ENCODE measurements at places on chromosomes 13 and 19.

- no peaks in the 10 kb centered on the region for H3K4me1 ChIP-seq
- H3K27me3 ChIP-seq = no peaks in the 10 kb centered on the region
- peaks cover 10% of the 10 kb centered on the region for H3K36me3 ChIP-seq
- H3K4me3 ChIP-seq = no peak overlapping the region
- DNase-seq = no peak
These were observed 2.6 kb downstream of the KCNJ14 start for GRCh38 chr19:48458016-48458415.

- no peaks in the 10 kb centered on the region for H3K27me3 ChIP-seq
- H3K27ac ChIP-seq = no peak overlapping the region
- no peaks in the 10 kb centered on the region for H3K4me1 ChIP-seq
- H3K36me3 ChIP-seq = no peaks in the 10 kb centered on the region
- no peak for DNase-seq
These were observed 121.7 kb downstream of the SLITRK5 start for GRCh38 chr13:87792878-87793277.

DNA sequence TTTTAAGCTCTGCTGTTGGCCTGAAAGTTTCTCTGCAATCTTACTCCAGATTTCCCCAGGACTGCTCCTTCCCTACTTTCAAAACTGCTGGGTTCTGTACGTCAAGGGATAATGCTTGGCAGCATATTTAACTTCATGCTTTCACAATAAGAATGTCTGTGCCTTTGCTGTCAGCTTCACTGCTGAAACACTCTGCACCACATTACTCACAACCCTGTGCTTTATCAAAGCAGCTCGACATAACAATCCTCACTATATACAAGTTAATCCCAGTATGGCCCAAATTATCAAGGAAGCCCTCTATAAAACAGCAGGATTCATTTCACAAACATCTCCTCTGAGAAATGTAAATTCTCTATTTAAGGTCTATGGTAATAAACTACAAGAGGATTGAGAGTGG lies 17.5 kb downstream of the LATS2 start:
- H3K36me3 ChIP-seq = peaks cover 6% of the 10 kb centered on the region
- H3K27me3 ChIP-seq = no peaks in the 10 kb centered on the region
- no peak for DNase-seq
- peaks cover 20% of the 10 kb centered on the region for H3K4me1 ChIP-seq

- H3K27ac ChIP-seq = peak overlapping the region; percentile 86
- H3K36me3 ChIP-seq = no peaks in the 10 kb centered on the region
- H3K4me1 ChIP-seq = peaks cover 20% of the 10 kb centered on the region
- peak overlapping the region; percentile 84 for H3K4me3 ChIP-seq
- H3K27me3 ChIP-seq = no peaks in the 10 kb centered on the region
These were observed 81.7 kb downstream of the ZNF429 start for GRCh38 chr19:21587117-21587461.

- H3K4me3 ChIP-seq = no peak overlapping the region
- no peaks in the 10 kb centered on the region for H3K4me1 ChIP-seq
- no peaks in the 10 kb centered on the region for H3K36me3 ChIP-seq
- DNase-seq = no peak
- no peak overlapping the region for H3K27ac ChIP-seq
- H3K27me3 ChIP-seq = no peaks in the 10 kb centered on the region
These were observed 261.6 kb downstream of the SLITRK1 start for GRCh38 chr13:83620530-83621220.

DNA sequence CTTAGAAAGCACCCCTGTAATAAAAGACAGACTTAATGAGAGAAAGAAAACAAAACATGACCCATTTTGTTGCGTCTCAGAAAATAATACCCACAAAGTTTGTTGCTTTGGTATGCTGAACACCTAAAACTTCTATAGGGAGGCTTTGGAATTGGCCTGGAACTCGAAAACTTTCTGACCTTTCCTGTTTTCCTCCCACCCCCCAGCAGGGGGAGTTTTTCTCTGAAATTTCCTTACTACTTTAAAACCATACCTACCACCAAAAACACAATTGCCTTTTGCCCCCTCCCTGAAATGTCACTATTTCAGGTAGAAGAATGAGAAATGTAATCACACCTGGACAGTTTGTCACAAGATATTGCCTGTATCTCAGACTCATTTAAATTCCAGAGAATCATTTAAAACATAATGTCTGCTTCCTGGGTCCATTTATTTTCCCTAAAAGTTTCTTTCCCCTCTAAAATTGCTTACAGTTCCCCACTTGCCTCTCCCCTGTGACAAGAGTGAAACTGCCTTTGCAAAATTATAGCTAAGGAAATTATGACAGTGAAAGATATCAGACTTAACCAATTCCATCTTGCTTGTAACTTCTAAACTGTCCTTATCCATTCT lies 2700.2 kb downstream of the PCDH9 start:
- no peaks in the 10 kb centered on the region for H3K36me3 ChIP-seq
- peak; percentile 16 for DNase-seq

- no peak overlapping the region for H3K27ac ChIP-seq
- no peak overlapping the region for H3K4me3 ChIP-seq
- peaks cover 3% of the 10 kb centered on the region for H3K36me3 ChIP-seq
These were observed 37.1 kb downstream of the MLLT1 start for GRCh38 chr19:6242677-6243076.

DNA sequence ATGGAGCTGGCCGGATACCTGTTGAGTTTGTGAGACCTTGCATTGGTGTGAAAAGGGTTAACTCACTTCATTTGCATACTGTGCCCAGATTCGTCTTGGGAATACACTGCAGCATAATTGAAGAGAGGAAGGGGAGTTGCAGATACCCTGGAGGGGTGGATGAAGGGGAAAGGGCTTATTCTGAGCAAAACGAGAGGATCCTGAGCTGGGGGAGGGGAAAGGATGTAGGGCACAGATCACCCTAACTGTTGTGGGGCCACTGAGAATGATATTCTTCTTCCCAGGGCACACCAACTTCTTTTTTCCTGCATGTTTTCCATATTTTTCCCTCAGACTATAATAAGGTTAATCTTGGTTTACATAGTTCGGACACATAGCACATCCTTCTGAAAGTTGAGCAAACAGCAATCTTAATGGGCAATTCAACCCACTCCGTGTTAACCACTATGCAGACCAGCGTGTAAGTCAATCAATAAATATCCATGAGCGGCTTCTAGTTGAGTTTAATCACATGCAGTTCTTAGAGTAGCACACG lies 11.7 kb upstream of the PTPRS start:
- H3K4me1 ChIP-seq = no peaks in the 10 kb centered on the region
- H3K27ac ChIP-seq = no peak overlapping the region
- no peaks in the 10 kb centered on the region for H3K36me3 ChIP-seq
- H3K4me3 ChIP-seq = no peak overlapping the region

DNA sequence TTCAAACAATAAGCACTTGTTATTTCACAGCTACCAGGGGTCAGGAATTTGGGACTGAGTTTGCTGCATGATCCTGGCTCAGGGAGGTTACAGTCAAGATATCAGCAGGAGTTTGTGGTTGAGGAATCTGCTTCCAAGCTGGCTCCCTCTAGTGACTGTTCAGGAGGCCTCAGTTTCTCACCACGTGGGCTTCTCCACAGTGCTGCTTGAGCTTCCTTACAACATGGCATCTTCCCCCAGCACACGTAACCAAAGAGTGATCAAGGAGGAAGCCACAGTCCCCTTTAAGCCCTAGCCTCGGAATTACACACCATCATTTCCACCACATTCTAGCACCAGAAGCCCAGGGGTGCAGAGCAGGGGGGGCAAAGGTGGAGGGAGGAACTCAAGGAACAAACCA lies 28.8 kb downstream of the CELF5 start:
- no peak for DNase-seq
- no peaks in the 10 kb centered on the region for H3K4me1 ChIP-seq
- H3K27me3 ChIP-seq = no peaks in the 10 kb centered on the region
- H3K4me3 ChIP-seq = no peak overlapping the region

GRCh38 chr13:64007339-64007738 lies 2591.7 kb upstream of the PCDH20 start:
- no peak overlapping the region for H3K4me3 ChIP-seq
- no peaks in the 10 kb centered on the region for H3K27me3 ChIP-seq
- no peaks in the 10 kb centered on the region for H3K4me1 ChIP-seq
- H3K36me3 ChIP-seq = no peaks in the 10 kb centered on the region
- no peak for DNase-seq

DNA sequence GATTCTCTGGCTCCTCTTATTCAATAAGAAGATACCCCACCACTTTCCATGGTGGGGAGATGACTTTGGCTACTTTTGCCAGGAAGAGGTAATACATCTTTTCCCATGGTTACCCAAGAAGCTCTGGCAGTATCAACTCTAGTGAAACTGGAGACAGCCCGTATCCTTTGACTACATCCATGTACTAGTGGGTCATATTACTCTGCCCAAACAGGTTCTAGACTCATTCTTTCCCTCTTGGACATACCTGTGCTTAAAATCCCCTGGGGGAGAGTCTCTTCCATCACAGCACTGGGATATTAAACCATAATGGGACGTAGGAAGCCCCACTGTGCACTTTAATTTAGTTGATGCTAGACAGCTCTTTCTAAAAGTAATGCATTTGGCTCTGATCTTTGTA lies 144.7 kb upstream of the KLF12 start:
- no peaks in the 10 kb centered on the region for H3K36me3 ChIP-seq
- no peaks in the 10 kb centered on the region for H3K4me1 ChIP-seq
- H3K27me3 ChIP-seq = no peaks in the 10 kb centered on the region
- DNase-seq = no peak
- no peak overlapping the region for H3K27ac ChIP-seq
- no peak overlapping the region for H3K4me3 ChIP-seq

GRCh38 chr13:113623491-113624234 lies 34.3 kb downstream of the ATP4B start:
- no peak overlapping the region for H3K27ac ChIP-seq
- H3K4me3 ChIP-seq = no peak overlapping the region
- H3K36me3 ChIP-seq = peaks cover 30% of the 10 kb centered on the region
- no peaks in the 10 kb centered on the region for H3K4me1 ChIP-seq

GRCh38 chr13:67726979-67727378 lies 496.8 kb upstream of the PCDH9 start:
- H3K27ac ChIP-seq = no peak overlapping the region
- no peaks in the 10 kb centered on the region for H3K4me1 ChIP-seq
- H3K36me3 ChIP-seq = no peaks in the 10 kb centered on the region
- H3K4me3 ChIP-seq = no peak overlapping the region
- DNase-seq = no peak
- no peaks in the 10 kb centered on the region for H3K27me3 ChIP-seq

- no peaks in the 10 kb centered on the region for H3K36me3 ChIP-seq
- H3K27me3 ChIP-seq = no peaks in the 10 kb centered on the region
- H3K4me1 ChIP-seq = peaks cover 9% of the 10 kb centered on the region
These were observed 141.7 kb upstream of the SERP2 start for GRCh38 chr13:44231786-44232516.

DNA sequence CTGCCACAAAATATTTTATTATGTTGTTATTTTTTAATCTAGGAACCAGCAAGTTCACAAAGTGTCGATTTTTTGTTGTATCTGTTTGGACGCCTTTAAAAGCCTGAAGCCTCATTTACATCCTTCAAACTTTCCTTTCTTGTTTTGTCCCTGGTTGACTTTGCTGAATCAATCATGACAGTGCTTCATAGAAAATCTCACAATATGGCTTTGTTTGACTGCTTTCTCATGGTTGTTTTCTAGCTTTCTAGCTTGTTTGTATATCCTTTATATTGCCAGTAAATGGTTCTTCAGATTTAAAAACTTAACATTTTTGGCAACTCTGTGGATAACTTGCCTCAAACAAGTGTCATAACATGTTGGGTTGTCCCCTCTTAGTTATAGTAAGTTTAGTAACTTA lies 84.1 kb upstream of the ATXN8OS start:
- no peak for DNase-seq
- H3K4me3 ChIP-seq = no peak overlapping the region
- H3K4me1 ChIP-seq = no peaks in the 10 kb centered on the region
- H3K27me3 ChIP-seq = no peaks in the 10 kb centered on the region

DNA sequence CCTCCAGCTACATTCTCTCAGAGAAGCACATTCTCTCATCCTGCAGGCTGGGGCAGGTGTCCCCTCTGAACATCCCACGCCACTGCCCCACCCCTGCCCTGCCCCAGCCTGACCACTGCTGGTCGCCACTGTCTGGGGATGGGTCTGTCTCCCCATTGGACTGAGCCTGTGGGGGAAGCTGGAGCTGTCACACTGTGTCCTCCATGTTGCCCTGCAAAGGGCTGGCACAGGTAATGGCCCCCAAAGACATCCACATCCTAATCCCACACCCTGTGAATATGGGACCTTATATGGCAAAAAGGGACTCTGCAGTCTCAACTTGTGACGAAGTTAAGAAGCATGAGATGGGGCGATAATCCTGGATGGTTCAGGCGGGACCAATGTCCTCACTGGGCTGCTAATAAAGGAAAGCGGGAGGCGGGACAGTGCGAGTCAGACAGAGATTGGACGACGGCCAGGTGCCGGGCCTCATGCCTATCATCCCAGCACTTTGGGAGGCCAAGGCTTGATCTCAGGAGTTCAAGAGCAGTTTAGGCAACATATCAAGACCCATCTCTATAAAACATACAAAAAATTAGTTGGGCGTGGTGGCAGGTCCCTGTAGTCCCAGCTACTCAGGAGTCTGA lies 9.1 kb downstream of the AP2S1 start:
- no peak for DNase-seq
- H3K4me1 ChIP-seq = no peaks in the 10 kb centered on the region

- H3K36me3 ChIP-seq = no peaks in the 10 kb centered on the region
- DNase-seq = no peak
- no peaks in the 10 kb centered on the region for H3K4me1 ChIP-seq
- no peak overlapping the region for H3K27ac ChIP-seq
- H3K27me3 ChIP-seq = no peaks in the 10 kb centered on the region
These were observed 103.8 kb downstream of the SLC10A2 start for GRCh38 chr13:102962430-102962829.

- no peak overlapping the region for H3K27ac ChIP-seq
- no peak overlapping the region for H3K4me3 ChIP-seq
- peaks cover 88% of the 10 kb centered on the region for H3K27me3 ChIP-seq
- H3K4me1 ChIP-seq = no peaks in the 10 kb centered on the region
These were observed 16.2 kb downstream of the COL4A2 start for GRCh38 chr13:110323172-110323891.

- no peak overlapping the region for H3K4me3 ChIP-seq
- no peaks in the 10 kb centered on the region for H3K4me1 ChIP-seq
These were observed 598.0 kb downstream of the EFNB2 start for GRCh38 chr13:105937451-105937850.

DNA sequence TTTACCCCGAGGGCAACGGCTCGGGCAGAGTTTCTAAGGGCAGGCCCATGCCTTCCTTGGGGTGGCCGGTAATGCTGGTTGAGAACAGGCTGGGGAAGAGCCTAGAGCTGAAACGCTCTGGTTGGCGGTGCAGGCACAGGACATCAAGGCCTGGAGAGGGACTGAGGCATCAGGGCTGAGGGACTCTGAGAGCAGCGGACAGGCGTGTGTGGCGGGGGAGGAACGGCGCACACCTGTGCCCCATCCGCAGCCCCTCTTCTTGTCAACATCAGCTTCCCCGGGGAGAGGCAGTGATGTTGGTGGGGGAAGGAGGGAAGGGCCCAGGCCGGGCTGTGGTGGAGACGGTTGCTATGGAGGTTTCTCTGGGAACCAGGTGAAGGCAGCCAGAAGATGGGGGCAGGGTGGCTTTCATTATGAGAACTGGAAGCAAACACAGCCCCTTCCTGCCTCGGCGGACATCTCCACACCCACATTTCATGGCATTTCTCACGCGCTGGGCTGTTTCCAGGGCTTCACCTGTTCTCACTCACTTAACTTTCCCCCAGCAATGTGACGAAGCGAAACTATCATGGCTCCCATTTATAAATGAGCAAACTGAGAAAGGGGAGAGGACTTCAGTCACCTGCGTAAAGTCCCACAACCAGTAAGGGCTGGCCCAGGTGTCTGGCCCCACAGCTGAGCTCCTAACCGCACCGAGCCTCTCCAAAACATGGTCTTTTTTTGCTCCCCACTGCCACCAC lies 8.2 kb upstream of the ATF5 start:
- peaks cover 5% of the 10 kb centered on the region for H3K4me1 ChIP-seq
- H3K4me3 ChIP-seq = no peak overlapping the region
- no peak for DNase-seq
- H3K27me3 ChIP-seq = no peaks in the 10 kb centered on the region
- peaks cover 15% of the 10 kb centered on the region for H3K36me3 ChIP-seq
- H3K27ac ChIP-seq = no peak overlapping the region
